Activated CD4-positive, alpha-beta T cell treated with anti-CD3 and anti-CD28 coated beads, Interleukin-2, Interleukin-4, amounts not matched to agents 100 ng/mL and 50 ng/mL, durations not matched to agents 16 hours and 8 hours (primary cell): ENCODE measurements at places on chromosomes 7 and 10.

- DNase-seq: no peak
Observed at GRCh38 chr7:120280743-120281142, 7.8 kb downstream of the KCND2 start.

DNA sequence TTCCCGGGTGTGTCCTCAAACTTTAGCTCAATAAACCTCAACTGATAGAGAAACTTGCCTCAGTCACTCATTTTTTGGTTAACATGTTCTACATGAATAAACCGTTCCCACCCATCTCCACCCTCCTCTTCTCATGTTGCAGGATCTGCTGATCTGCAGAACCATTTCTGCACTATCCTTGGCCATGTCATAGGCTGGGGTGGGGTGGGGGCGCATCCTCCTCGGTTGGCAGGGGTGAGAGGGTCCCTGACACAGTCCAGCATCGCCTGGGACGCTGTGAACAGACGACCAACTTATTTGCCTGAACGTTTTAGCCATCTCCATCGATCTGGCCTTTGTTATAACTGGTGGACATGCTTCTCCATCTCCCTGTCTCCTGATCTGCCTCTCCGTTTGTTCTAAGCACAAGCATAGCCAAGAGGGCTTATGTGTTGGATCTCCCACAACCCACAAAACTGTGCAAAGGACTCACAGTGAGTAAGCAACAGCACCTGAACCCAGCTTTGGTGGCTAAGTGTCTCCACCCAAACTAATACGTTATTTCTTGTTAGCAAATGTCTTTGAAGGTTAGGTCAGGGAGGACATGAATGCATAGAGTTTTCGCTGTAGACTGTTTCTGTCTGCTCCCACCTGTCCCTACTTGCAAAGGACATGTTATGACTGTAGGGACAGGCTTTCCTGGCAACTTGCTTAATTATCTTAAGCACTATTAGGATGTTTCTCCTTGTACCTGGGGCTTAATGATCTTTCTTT, 51.7 kb downstream of the PRKCQ start:
- DNase-seq: no peak

- DNase-seq: no peak
Observed at GRCh38 chr7:7618410-7618809, 22.1 kb upstream of the UMAD1 start.

DNA sequence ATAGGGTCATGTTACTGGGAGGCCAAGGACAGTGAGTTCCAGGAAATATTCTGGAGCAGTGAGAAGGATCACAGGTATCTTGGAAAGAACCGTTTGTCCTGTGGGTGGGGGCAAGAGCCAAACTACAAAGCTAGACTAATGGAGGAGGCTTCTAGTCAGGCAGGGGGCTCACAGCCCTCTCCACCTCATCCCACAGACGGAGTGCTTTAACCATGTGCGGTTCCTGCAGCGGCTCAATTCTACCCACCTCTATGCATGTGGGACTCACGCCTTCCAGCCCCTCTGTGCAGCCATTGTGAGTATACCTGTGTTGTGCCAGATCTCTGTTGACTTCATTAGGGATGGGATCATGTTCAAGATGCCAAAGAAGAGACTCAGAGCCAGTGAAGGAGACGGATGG, 8.1 kb downstream of the SEMA4G start:
- DNase-seq: no peak

DNA sequence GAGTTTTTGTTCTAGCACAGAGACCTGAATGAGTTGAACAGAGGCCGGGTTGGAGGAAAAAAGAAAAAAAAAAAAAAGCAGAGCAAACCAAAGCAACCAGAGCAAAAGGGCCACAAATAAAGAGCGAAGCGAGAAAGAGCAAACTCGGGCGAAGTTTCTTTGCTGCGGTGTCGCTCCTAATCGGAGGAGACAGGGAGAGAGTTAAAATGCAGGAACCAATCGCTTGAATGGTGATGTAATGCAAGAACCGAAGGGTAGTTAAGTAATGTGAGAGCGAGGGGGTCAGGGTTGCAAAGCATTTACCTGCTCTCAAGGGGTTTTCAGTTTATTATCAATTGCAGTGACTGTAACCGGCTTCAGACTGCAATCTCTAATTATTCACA, 271.7 kb downstream of the TRIL start:
- no peak for DNase-seq

DNA sequence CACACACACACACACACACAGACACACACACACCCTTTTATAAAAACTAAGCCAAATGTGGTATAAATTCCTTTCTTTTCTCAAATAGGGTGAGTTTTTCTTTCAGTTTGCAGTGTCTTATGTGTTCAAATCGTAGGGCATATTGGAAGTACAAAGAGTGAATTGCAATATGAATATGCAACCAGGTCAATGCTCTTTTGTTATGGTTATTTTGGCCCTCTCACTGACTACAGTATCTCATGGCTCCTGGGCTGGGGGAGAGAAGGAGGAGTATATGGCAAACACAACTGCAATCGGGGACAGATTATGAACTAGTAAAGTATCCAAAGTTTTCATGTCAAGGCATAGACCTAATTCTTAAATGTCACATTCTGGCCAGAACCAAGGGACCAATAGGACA, 301.9 kb downstream of the PLXDC2 start:
- no peak for DNase-seq

- peak; percentile 59 for DNase-seq
Observed at GRCh38 chr7:99997545-99998137, 17.8 kb upstream of the ZKSCAN1 start.

DNA sequence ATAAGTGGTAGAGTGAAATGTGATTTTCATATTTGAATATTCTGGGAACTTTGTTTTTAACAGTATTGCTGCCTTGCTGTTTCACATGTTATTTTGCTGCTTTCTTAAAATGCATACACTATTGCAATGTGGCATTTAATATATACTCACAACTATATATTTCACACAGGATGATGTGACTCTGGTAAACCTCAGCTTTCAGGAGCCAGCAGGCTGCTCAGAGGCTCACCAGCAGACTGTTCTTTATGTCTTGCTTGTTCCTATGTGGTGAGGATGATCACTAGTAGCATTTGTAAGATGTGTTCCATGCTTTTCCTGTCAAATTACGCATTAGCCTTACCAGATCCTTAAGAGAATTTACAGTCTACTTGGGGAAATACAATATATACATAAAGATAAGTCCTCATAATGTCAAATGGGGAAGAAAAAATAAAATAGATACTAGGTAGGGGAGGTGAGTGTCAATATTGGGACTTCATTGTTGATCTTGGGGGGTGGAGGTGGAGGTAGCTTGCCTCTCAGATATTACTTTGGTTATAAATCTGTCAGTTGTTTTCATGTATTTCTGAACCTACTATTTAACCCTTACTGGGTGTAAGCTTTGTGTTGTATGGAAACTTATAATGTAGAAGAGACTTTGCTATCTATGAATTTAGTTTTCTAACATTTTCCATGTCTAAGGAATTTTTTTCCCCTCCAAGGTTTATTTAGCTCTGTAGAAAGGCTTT, 8.4 kb downstream of the GNAI1 start:
- no peak for DNase-seq

GRCh38 chr10:29146311-29147100, 142.4 kb upstream of the LYZL1 start:
- no peak for DNase-seq

DNA sequence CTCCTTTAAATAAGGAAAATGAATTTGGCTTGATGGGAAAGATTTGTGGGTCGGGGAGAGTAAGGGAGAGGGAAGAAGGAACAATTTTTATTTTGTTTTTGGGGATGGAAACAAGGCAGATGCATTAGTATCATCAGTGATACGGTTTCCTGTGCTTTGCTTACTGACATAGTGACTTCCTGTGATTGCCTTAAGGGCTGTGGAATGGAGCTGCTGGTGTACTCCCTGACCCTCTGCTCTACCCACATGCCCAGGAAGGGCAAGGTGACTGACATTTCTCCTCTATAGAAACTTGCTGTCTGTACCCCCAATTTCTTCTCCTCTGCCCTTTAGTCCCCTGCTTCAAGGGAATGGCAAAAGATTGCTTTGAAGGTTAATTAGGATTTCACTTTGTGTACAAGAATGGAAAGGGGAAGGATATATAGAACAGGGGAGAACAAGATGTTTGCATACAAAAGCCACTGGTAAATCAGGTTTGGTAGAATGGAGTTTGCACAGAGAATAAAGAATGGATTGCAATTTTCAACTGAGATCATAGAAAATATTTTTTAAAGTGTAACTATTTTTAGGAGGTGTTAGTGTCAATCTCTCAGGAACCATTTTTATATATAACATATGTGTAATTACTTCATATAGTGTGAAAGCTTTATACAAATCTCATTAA, 129.0 kb upstream of the AGR3 start:
- DNase-seq: peak; percentile 44

DNA sequence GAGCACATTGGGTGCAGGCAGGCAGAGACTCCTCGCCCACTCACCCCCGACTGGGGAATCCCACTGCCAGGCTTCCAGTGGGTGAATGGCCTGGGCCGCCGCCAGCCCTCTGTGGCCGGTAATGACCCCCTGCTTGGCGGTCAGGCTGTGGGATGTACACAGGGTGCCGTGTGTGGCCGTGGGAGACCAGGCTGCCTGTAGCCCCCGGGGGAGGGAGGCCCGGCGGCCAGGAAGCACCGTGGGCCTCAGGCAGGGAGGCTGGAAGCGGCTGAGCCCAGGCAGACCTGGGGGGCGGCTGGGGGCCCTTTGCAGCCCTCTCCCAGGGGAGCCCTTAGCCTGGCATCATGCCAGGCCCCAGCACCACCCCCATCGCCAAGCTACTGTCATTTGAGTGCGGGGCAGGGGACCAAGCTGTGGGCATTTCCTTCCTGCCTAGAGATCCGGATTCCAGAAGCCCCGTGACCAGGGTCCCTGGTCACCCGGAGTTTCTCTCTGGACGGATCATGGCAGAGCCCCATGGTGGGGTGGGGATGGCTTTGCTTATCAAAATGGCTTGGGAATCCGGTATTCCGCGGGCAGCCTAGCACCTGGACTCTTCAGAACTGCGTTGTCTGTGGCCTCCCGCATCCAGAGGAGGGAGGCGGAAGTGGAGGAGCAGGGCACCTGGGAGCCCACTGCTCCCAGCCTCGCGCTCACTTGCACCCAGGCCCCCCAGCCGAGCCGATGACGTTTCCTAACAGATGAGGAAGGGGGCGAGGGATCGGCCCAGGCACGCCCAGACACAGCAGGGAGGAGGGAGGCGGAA, 1.1 kb downstream of the TTYH3 start:
- no peak for DNase-seq

GRCh38 chr10:18071591-18071990, 68.6 kb upstream of the CACNB2 start:
- no peak for DNase-seq

GRCh38 chr7:136446751-136447150, 421.7 kb upstream of the CHRM2 start:
- DNase-seq: no peak

DNA sequence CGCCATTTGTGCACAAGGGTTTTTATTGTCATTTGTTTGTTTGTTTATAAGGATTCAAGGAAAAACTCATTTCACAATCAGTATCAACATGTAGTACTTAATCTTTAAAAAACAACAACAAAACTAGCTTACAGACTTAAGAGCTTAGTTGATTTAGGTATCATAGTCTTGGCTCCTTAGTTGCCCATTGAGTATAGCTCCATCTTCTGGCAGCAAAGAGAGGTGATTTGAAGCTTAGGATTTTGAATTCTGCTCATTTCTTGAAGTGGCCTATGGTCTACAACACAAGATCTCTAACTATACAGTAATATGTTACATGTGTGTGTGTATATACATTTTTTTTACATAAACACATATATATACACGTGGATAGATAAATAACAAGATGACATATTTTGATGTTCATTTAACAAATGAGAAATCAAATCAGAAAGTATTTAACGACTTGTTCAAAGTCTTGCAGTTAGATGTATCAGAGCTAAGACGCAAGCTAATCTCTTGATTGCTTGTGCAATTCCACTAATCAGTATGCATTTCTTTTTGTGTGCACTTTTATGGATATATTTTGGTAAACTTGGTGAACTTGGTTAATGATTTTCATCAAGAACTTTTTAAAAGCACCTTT, 307.3 kb downstream of the CAMK1D start:
- DNase-seq: peak; percentile 59
